Activated naive CD4-positive, alpha-beta T cell (primary cell): ENCODE measurements at places on chromosomes 3 and 15.
A peak's percentile ranks its signal among the peaks of the same experiment; 100 is the strongest.

- DNase-seq, result no peak
Measured at GRCh38 chr3:52330194-52330805, 14.2 kb downstream of the DNAH1 start.

DNA sequence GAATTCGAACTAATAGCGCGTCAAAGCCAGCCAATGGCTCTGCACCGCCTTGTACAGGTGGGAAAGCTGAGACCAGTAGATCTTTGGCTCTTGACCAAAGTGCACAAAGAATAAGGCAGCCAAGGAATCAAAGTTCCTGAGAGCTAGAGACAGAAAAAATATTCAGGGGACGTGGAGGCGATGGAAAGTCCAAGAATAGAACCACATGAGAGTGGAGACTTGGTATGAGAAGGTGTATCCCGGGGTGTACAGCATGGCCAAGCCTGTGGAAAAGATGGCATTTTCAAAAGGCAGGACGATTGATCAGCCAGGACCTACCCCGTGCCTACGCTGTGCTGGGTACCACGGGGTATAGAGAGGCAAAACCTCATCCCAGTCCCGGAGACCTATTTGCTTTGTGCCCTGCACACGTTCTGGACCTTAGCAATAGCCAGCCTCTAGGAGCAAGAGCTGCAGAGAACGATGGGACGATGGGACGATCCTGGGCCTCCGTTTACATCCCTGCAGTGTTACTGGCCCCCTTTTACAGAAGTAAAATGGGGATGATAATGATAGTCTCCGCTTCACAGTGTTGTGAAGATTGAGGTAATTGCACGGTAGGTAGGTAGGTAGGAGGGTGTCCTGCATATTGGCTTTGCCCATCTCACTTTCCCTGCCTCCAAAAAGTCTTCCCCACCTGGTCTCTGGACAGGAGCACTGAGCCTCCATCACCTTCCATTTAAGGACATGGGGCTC lies 583 bp upstream of the RBSN start:
- DNase-seq, result no peak

DNA sequence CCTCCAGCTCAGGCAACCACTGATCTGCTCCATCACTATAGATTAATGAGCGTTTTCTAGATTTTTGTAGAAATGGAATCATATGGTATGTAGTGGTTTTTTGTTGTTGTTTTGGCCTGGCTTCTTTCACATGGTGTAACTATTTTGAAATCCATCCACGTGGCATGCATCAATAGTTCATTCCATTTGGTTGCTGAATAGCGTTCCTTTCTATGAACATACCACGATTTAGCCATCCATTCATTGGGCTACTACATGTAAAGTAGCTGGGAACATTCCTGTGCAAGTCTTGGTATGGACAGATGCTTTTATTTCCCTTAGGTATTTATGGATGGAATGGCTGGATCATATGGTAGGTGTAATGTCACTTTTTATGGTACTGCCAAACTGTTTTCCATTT lies 10.7 kb upstream of the CHSY1 start:
- no peak for DNase-seq

GRCh38 chr15:25789211-25789610 lies 73.9 kb downstream of the ATP10A start:
- DNase-seq, result no peak

DNA sequence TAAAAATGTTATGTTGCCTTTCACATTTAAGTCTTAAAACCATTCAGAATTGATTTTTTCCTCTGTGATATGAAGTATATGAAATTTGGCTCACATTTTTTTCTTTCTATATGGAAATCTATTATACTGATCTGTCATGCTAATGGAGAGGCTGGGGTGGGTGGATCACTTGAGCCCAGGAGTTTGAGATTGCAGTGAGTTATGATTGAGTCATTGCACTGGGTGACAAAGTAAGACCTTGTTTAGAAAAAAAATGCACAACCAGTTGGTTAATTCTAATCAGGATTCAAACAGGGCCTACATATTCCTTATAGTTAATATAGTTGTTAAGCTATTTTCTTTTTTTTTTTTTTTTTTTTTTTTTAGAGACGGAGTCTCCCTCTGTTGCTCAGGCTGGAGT lies 230.5 kb downstream of the MFSD1 start:
- DNase-seq, result no peak

GRCh38 chr15:26083457-26083856 lies 220.3 kb upstream of the ATP10A start:
- DNase-seq, result no peak

GRCh38 chr3:24185738-24186384 lies 240.8 kb downstream of the NR1D2 start:
- DNase-seq, result no peak

GRCh38 chr3:12695112-12695511 lies 31.2 kb upstream of the RAF1 start:
- DNase-seq, result no peak

DNA sequence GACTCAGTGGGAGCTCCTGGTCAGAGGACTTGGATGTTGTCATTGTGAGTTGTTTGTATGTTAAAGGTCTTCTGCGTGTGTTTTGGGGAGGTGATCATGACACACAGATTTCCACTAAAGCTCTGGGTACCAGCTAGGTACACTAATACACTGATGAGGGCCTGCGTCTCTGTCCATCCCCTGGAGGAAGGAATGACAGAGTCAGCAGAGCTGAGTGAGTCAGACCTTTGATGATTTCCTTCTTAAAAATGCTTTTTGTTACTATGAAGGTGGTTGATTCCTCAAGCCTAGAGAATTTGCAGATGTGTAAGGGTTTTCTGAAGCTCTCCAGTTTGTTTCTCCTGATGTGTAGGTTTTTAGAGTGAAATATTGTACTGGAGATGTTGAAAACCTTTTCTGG lies 424.1 kb upstream of the TPM1 start:
- no peak for DNase-seq

- DNase-seq, result no peak
Measured at GRCh38 chr3:50220109-50220508, 15.0 kb downstream of the SLC38A3 start.

GRCh38 chr15:72940229-72940622 lies 112.0 kb upstream of the NEO1 start:
- no peak for DNase-seq

- DNase-seq, result no peak
Measured at GRCh38 chr3:156382458-156383346, 172.2 kb downstream of the SSR3 start.

DNA sequence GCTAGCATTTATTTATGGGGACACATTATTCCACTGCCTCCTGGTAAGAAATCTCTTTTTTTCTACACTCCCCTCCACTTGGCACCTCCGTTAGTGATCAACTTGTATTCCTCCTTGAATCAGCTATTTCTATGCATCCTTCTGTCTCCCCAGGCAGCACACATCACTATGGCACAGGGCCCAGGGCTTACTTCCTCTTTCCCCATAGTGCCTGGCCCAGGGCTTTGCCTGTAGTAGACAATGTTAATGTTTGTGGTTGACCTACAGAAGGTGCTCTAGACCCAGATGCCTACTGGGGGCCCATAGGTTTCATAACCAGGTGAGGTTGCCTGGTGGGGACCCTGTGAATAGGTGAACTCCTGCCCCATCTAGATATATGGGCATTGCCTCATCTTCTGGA lies 44.9 kb downstream of the EPHB1 start:
- no peak for DNase-seq

- DNase-seq, result no peak
Measured at GRCh38 chr3:134971306-134971705, 176.2 kb downstream of the EPHB1 start.

- no peak for DNase-seq
Measured at GRCh38 chr3:43759297-43759782, 68.6 kb downstream of the ABHD5 start.

DNA sequence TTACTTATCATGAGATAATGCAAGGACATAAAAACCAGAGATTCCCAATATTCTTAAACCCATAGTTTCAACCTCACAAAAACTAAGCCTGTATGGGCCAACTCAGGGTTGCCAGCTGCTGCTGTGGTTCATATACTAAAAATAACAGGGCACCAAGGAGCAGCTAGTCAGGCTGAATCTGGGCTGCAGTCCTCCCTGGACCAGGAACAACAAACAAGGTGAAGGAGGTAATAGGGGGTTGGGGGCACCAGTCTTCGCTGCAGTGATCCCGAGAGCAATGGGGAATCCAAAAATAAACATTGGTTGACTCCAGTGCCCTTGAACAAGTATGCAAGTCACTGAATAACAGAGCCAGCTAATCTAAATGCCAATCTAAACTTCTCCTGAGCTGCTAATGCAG lies 108.9 kb downstream of the MECOM start:
- no peak for DNase-seq

DNA sequence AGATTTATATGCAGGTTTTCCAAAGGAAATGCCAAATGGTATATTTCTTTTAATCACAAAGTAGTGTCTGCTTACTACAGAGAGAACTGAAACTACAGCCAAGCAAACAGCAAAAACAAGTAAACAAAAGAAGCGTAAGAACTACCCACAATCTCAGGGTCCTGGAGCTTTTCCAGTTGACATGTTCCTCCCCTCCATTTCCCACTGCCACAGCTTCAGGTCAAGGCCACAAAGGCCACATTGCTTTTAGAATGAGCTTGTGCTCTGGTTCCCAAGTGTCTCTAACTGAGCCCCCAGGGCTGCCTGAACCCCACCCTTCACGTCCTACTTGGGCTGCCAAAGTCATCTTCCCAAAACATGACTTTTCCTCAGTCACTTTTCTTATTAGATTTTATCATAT lies 24.1 kb downstream of the CTDSPL start:
- DNase-seq, result no peak

GRCh38 chr3:141218162-141218835 lies 13.3 kb upstream of the PXYLP1 start:
- no peak for DNase-seq

DNA sequence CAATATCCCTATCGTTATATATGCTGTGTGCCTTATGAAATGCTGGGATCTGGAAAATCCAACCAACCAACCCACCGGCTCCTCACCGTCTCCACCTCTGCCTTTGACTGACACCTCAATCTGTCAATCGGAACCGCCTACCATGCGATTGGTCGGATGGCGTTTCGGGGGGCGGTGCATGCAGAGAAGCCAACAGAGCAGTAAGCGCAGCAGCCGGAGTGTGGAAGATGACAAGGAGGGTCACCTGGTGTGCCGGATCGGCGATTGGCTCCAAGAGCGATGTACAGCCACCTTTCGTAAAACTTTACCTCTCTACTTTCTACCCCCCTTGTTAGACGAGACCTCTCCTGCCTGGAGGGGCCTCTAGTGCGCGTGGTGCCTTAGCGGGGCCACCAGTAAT lies 6.3 kb downstream of the CLK3 start:
- no peak for DNase-seq

DNA sequence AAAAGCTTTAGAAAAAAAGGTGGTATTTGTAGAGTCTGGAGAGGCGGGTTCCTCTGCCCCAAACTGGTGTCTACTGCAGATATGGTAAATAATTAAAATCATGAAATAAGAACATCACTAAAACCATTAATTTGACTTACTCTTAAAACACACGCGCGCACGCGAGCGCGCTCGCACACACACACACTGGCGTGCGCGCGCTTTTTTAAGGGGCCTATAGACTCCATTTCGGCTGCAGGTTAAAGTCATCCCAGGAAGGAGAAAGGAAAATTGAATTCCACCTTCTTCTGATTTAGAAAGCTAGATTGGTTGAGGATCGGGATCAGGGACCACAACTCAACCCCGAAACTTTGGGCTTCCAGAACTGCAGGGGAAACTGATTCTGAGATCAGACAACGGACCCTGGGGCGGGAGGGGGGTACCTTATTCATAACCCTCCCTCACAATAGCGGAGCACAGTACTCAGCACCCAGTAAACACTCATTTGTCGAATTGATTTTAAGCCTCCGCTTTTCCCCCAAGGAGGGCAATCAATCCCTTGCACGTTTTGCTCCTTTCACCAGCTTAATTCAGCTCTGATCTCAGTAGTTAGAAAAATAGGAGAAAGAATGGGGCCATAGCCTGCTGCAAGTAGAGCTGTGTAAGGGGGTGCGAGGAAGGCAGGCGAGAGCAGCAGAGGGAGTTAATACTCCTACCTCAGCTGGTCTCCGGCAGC lies 509 bp upstream of the LRRC3B start:
- no peak for DNase-seq

GRCh38 chr3:64138656-64139375 lies 86.5 kb downstream of the PRICKLE2 start:
- no peak for DNase-seq

DNA sequence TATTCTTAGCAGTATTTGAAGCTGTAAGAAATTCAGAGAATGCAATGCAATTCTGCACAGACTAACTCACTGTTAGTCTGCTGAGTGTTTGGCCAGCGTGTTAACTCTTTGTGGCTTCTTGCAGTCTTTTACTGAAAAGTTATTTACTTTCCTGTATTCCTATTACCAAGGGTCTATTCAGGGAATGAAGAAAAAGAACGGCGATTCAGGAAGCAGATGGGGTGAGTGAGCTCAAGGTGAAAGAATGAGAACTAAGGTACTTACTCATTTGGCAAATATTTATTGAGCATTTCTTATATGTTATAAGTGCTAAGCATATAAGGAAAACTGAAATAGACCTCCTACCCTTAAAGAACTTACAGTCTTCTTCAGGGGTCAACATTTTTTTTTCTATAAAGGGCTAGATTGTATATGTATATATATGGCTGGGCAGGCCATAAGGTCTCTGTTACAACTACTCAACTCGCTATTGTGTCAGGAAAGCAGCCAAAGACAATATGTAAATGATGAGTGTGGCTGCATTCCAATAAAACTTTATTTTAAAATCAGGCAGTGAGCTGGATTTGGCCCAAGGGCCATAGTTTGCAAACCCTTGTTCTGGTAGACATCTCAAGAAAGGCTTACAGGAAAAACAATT lies 271.9 kb upstream of the GADL1 start:
- DNase-seq, result no peak

DNA sequence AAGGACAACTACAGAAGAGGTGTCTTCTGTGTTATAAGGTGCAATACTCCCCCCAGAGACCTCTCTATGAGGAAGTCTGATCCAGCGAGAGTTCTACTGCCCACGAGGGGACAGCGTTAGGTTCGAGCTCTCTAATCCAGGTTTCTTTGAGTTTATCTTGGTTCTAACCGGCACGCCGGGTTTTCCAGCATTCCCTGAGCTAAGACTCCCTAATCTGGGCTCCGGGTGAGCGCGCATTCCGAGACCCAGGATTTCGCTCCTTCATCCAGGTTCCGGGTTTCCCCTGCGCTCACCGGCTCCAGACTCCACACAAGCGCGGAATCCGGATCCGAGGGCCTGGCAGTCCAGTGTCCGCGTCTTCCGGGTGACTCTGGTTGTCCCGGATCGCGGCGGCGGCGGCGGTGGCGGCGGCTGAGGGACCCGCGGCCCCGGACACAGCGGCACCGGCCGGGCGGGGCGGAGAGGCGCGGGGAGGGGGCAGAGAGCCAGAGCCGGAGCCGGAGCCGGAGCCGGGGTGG lies at the start of gene ZNF609:
ZNF609 (plus strand) TSS at position 373 of the 518 bp plus-strand sequence. CDS start 38,842 bp downstream, outside the sequence.
- peak; percentile 80 for DNase-seq

DNA sequence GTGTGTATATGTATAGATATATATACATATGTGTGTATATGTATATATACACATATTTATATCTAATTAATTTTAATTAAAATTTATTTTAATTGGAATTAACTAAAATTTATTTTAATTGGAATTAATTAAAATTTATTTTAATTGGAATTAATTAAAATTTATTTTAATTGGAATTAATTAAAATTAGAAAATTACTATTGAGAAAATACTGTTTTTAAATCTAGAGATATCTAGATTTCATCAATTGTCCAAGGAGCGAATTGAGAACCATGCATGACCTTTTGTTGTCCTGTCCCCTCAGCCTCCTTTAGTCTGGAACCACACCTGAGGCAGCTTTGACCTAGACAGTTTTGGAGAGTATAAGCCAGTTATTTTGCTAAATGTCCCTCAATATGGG lies 1.8 kb downstream of the MOBP start:
- DNase-seq, result no peak
